ENCODE measurements at places on chromosomes 7 and 10. TPM values are rescaled to one million over a fixed set of nuclear protein-coding genes. Genes with fewer than 3 reads are reported as not detected.

GRCh38 chr7:9017286-9017685, 583.9 kb downstream of the NXPH1 start:
- H3K4me3 ChIP-seq: no peak overlapping the region
- no peaks in the 10 kb centered on the region for H3K36me3 ChIP-seq
- H3K27me3 ChIP-seq: no peaks in the 10 kb centered on the region
- no peak overlapping the region for H3K27ac ChIP-seq
- no peak for DNase-seq

DNA sequence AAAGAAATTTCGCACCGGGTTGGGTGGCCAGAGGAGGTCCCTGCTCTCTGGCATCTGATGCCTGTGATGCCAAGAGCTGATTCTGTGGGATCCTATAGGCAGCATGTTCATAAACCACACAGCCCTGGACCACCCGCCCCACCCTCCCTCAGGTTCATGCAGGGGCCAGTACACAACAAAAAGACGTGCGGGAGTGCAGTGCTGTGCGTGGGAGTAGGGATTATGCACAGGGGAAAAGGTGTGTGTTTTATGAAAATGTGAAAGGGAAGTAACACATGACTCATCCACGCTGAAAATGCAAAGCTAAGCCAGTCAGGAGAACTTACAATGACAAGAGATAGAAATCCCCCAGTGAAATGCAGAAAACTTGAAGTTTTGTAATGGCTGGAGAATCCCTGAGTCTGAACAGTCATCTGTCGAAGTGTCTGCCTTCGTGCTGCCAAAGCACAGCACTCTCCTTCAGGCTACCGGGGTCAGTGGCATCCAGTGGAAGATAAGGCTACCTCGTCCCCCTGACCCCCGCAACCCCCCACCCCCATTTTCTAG, 1.1 kb downstream of the KIAA1217 start:
- peak overlapping the region; percentile 38 for H3K27ac ChIP-seq
- DNase-seq: no peak
- peak overlapping the region; percentile 28 for H3K4me3 ChIP-seq
- H3K36me3 ChIP-seq: no peaks in the 10 kb centered on the region
- peaks cover 17% of the 10 kb centered on the region for H3K4me1 ChIP-seq

GRCh38 chr7:2100278-2101208, 132.2 kb downstream of the MAD1L1 start:
- no peaks in the 10 kb centered on the region for H3K36me3 ChIP-seq
- peak; percentile 92 for DNase-seq
- peaks cover 58% of the 10 kb centered on the region for H3K4me1 ChIP-seq
- peak overlapping the region; percentile 81 for H3K27ac ChIP-seq
- H3K27me3 ChIP-seq: no peaks in the 10 kb centered on the region
- H3K4me3 ChIP-seq: no peak overlapping the region

GRCh38 chr7:18191341-18191740, 163.7 kb upstream of the PRPS1L1 start:
- H3K4me3 ChIP-seq: no peak overlapping the region
- H3K4me1 ChIP-seq: no peaks in the 10 kb centered on the region
- no peaks in the 10 kb centered on the region for H3K36me3 ChIP-seq
- no peak for DNase-seq

DNA sequence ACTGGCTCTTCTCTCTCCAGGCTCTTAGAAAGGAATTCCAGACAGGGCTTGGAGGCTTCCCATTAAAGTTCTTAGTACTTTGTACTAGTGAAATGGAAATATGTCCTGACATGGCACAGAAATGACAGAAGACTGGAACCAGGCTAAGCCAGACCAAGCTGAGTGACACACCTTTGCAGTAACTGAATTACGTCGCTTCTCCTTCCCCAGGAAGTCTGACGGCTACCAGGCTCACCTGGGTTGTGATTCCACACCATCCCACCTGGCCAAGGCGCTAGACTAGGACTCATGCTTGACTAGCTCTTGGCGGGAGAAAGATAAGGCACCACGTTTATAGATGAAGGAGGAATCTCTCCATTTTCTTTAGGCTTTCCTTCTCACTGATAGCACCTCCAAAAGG, 50.7 kb upstream of the KCNIP2 start:
- DNase-seq: no peak
- H3K36me3 ChIP-seq: no peaks in the 10 kb centered on the region
- H3K27ac ChIP-seq: no peak overlapping the region
- no peaks in the 10 kb centered on the region for H3K27me3 ChIP-seq

DNA sequence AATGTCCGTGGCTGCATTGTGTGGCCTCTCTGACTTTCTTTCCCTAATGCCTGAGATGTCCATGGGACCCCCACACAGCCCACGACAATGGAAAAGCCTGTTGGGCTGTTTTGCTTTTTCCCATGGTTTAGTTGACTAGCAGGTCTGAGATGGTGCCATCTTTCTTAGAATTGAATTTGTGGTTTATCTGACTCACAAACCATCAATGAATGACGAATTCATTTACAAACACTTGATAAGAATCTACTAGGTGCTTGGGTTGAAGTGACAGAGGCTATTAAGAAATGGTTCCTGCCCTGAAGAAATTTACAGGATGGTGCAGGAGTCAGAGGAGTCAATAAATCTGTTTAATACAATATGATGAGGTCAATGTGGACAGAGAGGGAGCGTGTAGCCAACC, 75.4 kb downstream of the OTUD1 start:
- no peaks in the 10 kb centered on the region for H3K27me3 ChIP-seq
- H3K27ac ChIP-seq: no peak overlapping the region
- no peak overlapping the region for H3K4me3 ChIP-seq
- H3K36me3 ChIP-seq: no peaks in the 10 kb centered on the region
- no peak for DNase-seq

DNA sequence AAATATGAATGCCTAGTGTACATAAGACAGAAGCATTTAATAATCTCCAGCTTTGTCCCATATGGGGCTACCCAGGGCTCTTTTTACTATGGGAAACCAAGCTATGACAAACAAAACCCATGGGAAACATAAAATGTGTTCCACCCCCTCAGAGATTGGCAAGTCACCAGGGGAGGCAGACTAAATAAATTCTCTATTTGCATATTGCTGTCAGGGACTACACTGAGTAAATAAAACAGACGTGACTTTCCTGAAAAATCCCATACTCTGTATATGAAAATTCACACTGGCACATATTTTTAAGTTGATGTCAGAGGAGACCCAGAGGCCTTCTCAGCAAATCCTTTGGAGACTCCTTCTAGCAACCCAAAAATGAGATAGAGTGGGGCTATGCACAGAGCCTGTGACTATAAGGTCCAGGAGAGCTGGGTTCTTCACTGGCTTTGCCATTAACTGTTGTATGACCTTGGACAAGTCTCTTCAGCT, 44.0 kb upstream of the HPSE2 start:
- no peaks in the 10 kb centered on the region for H3K4me1 ChIP-seq
- no peak overlapping the region for H3K4me3 ChIP-seq
- H3K27me3 ChIP-seq: no peaks in the 10 kb centered on the region
- no peak overlapping the region for H3K27ac ChIP-seq
- H3K36me3 ChIP-seq: no peaks in the 10 kb centered on the region
- no peak for DNase-seq

- H3K4me3 ChIP-seq: no peak overlapping the region
- no peaks in the 10 kb centered on the region for H3K4me1 ChIP-seq
- no peaks in the 10 kb centered on the region for H3K27me3 ChIP-seq
- H3K36me3 ChIP-seq: no peaks in the 10 kb centered on the region
- no peak for DNase-seq
These were observed 78.8 kb upstream of the MDFIC start for GRCh38 chr7:114843102-114843501.

- no peaks in the 10 kb centered on the region for H3K4me1 ChIP-seq
- no peaks in the 10 kb centered on the region for H3K36me3 ChIP-seq
- H3K27ac ChIP-seq: no peak overlapping the region
- no peaks in the 10 kb centered on the region for H3K27me3 ChIP-seq
- no peak for DNase-seq
These were observed 110.0 kb downstream of the SPAG6 start for GRCh38 chr10:22455068-22455857.

GRCh38 chr10:79452174-79452611, 6.8 kb upstream of the ZCCHC24 start:
- no peaks in the 10 kb centered on the region for H3K27me3 ChIP-seq
- H3K27ac ChIP-seq: no peak overlapping the region
- no peaks in the 10 kb centered on the region for H3K36me3 ChIP-seq

DNA sequence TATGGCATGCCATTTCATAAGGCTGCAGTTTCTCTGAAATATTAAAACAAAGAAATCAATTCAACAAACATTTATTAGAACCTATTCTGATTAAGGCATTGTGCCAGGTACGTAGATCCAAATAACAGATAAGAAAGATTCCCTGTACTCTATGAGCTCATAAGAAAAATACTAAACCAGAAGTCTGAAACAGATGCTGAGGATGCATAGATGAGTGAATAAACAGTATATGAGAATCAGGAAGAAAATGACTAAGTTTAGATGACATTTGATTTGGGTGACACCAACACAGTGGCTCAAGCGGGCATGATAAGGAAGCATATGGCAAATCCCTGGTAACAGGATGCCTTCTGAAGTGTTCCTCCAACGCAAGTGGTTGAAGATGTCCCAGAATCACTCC, 477.2 kb downstream of the PARD3 start:
- H3K27me3 ChIP-seq: no peaks in the 10 kb centered on the region
- H3K4me3 ChIP-seq: no peak overlapping the region
- H3K27ac ChIP-seq: no peak overlapping the region
- DNase-seq: no peak
- no peaks in the 10 kb centered on the region for H3K36me3 ChIP-seq

DNA sequence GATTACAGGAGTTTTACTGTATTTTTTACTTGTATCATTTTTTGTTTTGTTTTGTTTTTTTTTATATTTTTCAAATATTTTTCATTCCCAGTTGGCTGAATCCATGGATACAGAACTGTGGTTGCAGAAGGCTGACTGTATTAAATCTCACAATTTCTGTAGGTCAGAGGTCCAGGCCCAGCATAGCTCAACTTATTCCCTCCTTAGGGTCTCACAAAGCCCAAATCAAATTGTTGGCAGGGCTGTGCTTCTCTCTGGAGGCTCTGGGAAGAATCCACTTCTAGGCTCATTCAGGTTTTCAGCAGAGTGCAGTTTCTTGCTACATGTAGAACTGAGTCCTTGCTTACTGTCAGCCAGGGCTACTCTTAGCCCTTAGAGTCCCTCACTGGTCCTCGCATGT, 22.6 kb downstream of the TSPAN14 start:
- H3K27me3 ChIP-seq: no peaks in the 10 kb centered on the region
- H3K4me3 ChIP-seq: no peak overlapping the region
- no peak overlapping the region for H3K27ac ChIP-seq

- no peaks in the 10 kb centered on the region for H3K27me3 ChIP-seq
- no peak overlapping the region for H3K27ac ChIP-seq
- H3K36me3 ChIP-seq: no peaks in the 10 kb centered on the region
These were observed 80.4 kb upstream of the MALRD1 start for GRCh38 chr10:18968159-18968558.

- peak overlapping the region; percentile 98 for H3K27ac ChIP-seq
- peaks cover 19% of the 10 kb centered on the region for H3K4me1 ChIP-seq
- DNase-seq: no peak
- H3K4me3 ChIP-seq: peak overlapping the region; percentile 85
- no peaks in the 10 kb centered on the region for H3K27me3 ChIP-seq
These were observed 1.1 kb downstream of the ARID5B start for GRCh38 chr10:61902445-61903220.

- H3K27me3 ChIP-seq: no peaks in the 10 kb centered on the region
- no peak for DNase-seq
- no peak overlapping the region for H3K4me3 ChIP-seq
- no peaks in the 10 kb centered on the region for H3K36me3 ChIP-seq
- no peaks in the 10 kb centered on the region for H3K4me1 ChIP-seq
These were observed 96.3 kb upstream of the ZPBP start for GRCh38 chr7:50189371-50189770.

DNA sequence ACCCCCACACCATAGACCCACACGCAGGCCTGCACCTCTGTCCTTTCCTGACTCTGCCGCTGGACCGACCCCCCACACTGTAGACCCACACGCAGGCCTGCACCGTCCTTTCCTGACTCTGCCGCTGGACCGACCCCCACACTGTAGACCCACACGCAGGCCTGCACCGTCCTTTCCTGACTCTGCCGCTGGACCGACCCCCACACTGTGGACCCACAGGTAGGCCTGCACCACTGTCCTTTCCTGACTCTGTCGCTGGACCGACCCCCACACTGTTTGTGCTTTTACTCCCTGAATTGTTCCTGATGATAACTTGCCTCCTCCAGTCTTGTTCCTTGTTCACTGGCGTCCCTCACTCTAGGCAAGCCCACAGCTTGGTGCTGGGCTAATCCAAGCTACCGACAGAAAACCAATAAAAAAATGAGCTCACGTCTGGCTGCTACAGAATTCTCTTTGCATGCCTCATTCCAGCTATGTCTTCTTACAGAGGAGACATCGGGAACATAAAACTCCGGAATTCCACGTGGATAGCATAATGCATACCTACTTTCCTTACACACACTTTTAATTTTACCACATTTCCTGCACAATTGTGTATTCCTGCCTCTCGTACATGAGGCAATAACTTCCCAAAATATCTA, 494.3 kb downstream of the PTPRN2 start:
- H3K36me3 ChIP-seq: no peaks in the 10 kb centered on the region
- H3K27ac ChIP-seq: no peak overlapping the region
- H3K27me3 ChIP-seq: no peaks in the 10 kb centered on the region
- H3K4me1 ChIP-seq: no peaks in the 10 kb centered on the region
- H3K4me3 ChIP-seq: no peak overlapping the region

DNA sequence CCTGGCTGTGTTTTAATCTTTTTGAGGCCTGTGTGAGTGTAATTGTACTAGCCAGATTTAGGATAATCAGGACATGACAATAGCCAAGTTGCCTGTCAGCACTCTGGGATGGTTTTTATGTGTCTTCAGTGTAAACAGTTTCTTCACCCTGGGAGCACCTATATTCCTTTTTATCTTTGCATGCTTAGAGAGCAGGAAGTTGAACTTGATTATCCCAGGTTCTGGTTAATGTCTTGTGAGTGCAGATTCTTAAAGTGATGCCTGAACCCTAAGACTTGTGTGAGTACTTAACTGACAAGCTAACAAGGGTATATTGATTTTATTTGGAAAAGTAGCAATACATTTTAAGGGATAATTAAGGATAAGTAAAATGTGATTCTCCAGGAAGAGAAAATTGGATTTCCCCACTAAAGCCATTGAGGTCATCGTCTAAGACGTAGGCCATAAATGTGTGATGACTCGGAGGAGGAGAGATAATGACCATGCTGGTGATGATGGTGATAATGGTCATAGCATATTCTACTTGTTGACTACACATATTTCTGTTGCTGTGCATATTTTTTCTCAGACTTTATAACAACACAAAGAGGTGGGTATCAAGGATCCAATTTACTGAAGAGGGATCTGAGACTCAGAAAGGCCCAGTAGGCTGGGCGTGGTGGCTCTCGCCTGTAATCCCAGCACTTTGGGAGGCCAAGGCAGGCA, 234.7 kb downstream of the CAMK1D start:
- H3K27ac ChIP-seq: no peak overlapping the region
- DNase-seq: no peak
- no peak overlapping the region for H3K4me3 ChIP-seq

GRCh38 chr10:119120413-119120867, 16.5 kb downstream of the DENND10 start:
- no peak overlapping the region for H3K4me3 ChIP-seq
- H3K27ac ChIP-seq: no peak overlapping the region
- peaks cover 85% of the 10 kb centered on the region for H3K36me3 ChIP-seq
- peaks cover 25% of the 10 kb centered on the region for H3K4me1 ChIP-seq
- no peak for DNase-seq
- H3K27me3 ChIP-seq: no peaks in the 10 kb centered on the region

GRCh38 chr7:28957751-28958234, 337 bp downstream of the TRIL start:
- H3K36me3 ChIP-seq: no peaks in the 10 kb centered on the region
- DNase-seq: peak; percentile 76
- H3K4me1 ChIP-seq: peaks cover 69% of the 10 kb centered on the region

The IDI2 gene
- polyA plus RNA-seq: 0.06 TPM

The AOAH gene
- 65.8 TPM for polyA plus RNA-seq

The ADIRF gene
- polyA plus RNA-seq: 73.5 TPM

The CHST15 gene
- 10.6 TPM for polyA plus RNA-seq

The KIAA1549 gene
- polyA plus RNA-seq: 0.03 TPM

The NUTM2E gene
- polyA plus RNA-seq: 0.63 TPM

Measured in spleen (tissue), 13 donors.